Lower lobe of right lung (tissue), 2 donors: ENCODE measurements at places on chromosomes 12 and 14. TPM values are rescaled to one million over a fixed set of nuclear protein-coding genes. Genes with fewer than 3 reads are reported as not detected.

- no peak for DNase-seq
- H3K36me3 ChIP-seq = peaks cover 73% of the 10 kb centered on the region
- no peak overlapping the region for H3K27ac ChIP-seq
- no peaks in the 10 kb centered on the region for H3K4me1 ChIP-seq
- H3K27me3 ChIP-seq = no peaks in the 10 kb centered on the region
These were observed 11.9 kb downstream of the ARL6IP4 start for GRCh38 chr12:122992386-122992785.

Gene GPR84
- 0.65 TPM for total RNA-seq

Gene BBS10
- total RNA-seq = 13.4 TPM

- no peak for DNase-seq
- no peaks in the 10 kb centered on the region for H3K36me3 ChIP-seq
- H3K4me1 ChIP-seq = peaks cover 4% of the 10 kb centered on the region
- no peak overlapping the region for H3K27ac ChIP-seq
These were observed 5.9 kb downstream of the C12orf71 start for GRCh38 chr12:27076468-27076867.
